ENCODE measurements at places on chromosomes 3 and 15.

DNA sequence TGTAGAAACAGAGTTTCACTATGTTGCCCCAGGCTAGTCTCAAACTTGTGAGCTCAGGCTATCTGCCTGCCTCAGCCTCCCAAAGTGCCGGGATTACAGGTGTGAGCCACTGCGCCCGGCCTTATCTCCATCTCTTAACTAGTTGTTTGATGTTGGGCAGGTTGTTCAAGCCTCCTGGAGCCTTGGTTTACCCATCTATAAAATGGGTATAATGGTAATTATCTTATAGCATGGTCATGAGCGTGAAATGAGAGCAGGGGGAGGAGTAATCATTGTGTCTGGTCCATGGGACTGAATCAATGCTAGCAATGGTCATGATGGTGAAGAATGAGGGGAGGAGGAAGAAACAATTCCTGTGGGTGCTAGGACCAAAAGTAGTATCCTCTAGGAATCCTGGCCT, 32.0 kb downstream of the SMAD3 start:
- no peak for DNase-seq

- no peak for DNase-seq
Observed at GRCh38 chr3:160879859-160880258, 123.8 kb downstream of the PPM1L start.

- DNase-seq = no peak
Observed at GRCh38 chr3:141341536-141341935, 26.8 kb upstream of the ZBTB38 start.

DNA sequence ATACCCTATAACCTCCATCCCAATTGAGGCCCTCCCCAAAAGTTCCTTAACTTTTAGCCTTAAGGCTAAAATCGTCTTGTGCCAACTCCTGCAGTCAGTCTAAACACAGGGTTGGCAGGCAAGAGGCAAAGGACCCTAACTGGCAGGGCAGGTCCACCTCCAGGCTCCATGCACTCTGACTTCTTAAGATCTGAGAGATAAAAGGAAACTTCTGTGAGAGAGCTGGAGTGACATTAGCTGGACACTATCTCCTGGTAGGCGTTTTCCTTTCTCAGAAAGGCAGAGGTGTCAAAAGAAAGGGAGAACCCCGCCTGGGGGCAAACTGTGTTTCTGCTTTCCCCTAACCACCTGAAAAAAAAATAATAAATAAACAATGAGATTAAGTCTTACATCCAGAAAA, 3.6 kb downstream of the CHSY1 start:
- no peak for DNase-seq
